ENCODE measurements at places on chromosomes 3 and 15.

DNA sequence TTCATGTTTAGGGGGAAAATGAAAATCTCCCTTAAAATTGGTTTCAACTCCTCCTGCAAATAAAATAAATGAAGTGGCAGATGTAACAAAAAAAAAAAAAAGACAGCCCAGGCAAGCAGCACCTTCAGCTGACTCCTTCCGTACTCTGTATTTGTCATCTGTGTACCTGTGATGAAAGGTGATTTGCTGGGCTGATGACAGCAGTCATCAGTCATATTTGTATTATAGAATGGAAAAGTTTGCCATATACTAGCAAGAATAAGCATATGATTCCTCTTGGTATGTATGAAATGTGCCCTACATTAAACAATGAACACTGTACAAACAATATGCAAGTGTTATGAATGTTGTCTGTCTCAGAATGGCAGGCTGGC lies 44.1 kb upstream of the WWTR1 start:
- no peak for DNase-seq

- DNase-seq: no peak
These were observed 195.3 kb downstream of the THRB start for GRCh38 chr3:24299246-24299805.

DNA sequence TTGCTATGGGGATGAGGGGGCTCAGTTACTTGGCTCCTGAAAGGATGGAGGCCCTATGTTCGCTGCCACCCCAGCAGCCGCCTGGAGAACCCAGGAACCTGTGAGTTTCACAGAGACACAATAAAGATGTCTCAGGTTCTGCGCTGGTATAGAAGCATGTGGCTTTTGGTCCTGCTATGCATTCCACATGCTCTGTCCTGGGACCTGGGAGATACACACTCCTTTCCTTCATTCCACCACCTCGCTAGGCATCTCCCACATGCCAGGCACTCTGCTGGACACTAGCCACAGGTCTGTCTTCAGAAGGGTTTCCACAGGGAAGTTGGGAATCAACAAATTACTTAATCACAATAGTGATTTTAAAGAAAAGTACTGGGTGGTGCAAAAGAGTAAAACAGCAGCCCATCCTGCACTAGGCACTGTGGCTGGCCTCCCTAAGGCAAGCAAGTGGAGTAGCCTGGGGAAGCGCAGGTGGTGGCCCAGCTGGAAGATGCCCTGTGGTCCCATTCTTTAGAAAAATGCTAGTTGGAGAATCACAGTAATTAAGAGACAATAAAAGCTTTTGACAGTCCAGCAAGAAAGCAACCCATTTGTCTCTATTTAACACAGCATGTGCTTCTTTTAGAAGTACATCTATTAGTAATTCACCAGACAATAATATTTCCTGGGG lies 408.9 kb upstream of the WNT5A start:
- no peak for DNase-seq

DNA sequence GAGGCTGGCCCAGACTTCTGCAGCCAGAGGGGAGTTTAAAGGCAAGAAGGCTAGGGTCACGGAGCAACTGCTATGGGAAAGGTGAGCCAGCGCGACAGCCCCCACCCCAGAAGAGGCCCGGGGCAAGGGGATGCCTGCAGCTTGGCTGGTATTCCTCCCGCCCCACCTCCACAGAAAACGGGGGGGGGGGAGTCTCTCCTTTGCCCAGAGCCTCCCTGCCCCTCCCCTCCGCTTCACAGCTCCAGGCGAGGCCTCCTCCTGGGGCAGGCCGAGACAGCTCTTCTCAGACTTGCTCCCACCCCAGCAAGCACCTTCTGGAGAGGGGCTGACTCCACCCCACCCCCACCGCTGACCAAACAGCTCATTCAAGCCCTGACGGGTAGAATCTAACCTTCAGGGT lies 13.4 kb downstream of the ANP32A start:
- DNase-seq: no peak

- DNase-seq: no peak
These were observed 702 bp upstream of the GPX1 start for GRCh38 chr3:49358884-49359225.

- no peak for DNase-seq
These were observed 2.6 kb downstream of the LIMD1 start for GRCh38 chr3:45597171-45597570.

GRCh38 chr3:65604863-65605526 lies 433.7 kb downstream of the MAGI1 start:
- no peak for DNase-seq

DNA sequence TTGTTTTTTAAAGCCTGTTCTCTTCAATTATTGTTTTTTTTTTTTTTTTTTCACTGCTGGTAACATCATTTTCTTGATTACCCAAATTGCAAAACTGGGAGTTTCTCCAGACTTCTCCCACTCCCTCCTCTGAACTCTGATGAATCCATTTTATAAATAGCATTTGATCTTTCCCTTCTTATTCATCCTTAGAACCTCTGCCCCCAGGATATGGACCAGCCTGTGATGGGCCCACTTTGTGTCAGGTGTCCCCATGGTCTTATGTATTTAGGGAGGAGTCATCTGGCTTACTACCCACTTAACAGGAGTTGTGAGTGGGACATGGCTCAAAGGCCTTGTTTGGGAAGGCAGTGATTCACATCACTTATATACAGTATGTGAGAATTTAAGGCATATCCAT lies 57.7 kb downstream of the REC114 start:
- DNase-seq: no peak

DNA sequence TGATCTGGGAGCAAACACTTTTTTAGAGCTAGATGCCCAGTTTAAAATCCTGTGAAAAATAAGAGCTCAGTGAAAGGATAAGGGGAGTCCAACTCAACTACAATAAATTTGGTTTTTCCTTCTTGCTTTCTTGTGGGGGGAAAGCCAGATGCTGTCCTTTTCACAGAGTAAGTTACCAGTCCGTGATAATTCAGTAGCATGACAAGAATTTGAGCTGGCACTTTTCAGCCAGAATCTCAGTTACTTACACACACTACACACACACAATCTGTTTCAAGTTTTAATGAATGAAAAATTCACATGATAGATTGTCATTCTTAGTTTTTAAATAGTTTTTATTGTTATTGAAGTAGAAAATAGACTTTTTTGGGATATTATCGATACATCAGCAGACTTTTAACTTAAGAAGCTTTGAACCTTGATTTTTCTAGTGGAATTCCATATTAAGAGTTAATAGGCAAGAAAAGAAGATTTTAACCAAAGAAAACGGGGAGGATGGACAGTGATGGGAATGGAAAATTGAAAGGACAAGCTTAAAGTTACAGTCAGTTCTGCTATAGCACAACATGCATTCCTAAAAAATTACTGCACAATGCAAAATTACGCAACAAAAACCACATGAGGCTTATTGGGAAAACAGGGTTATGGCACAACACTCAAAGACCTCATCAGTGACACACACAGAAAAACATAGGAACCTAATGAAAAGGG lies 47.0 kb downstream of the PSMD6 start:
- DNase-seq: no peak

GRCh38 chr3:106542101-106542769 lies 673.4 kb upstream of the CBLB start:
- DNase-seq: no peak

GRCh38 chr3:117118604-117119003 lies 409.0 kb downstream of the TUSC7 start:
- DNase-seq: no peak

- DNase-seq: no peak
These were observed 18.0 kb upstream of the NEO1 start for GRCh38 chr15:73034221-73034620.

- DNase-seq: no peak
These were observed 28.8 kb upstream of the AQP9 start for GRCh38 chr15:58109419-58109818.

- DNase-seq: no peak
These were observed 57.7 kb downstream of the PRTG start for GRCh38 chr15:55685286-55685685.

GRCh38 chr3:4247391-4247790 lies 55.8 kb upstream of the SETMAR start:
- DNase-seq: no peak

DNA sequence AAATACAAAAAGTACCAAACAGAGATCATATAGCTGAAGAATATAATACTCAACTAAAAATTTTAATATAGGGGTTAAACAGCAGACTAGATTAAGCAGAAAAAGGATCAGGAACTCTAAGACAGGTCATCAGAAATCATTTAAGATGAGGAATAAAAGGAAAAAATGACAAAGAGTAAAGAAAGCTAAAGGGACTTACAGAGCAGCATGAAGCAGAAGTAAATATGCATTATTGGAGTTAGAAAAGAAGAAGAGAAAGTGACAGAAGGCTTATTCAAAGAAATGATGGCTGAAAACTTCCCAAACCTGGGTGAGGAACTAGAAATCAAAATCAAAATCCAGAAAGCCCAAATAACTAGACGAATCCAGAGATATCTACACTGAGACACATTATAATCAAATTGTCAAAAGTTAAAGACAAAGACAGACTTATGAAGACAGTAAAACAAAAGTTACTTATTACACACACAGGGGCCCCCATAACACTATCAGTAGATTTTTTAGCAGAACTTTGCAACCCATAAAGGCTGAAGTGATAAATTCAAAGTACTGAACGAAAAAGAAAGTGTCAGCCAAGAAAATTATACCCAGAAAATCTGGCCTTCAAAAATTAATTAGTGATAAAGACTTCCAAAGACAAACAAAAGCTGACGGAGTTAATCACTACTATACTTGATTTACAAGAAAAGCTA lies 95.6 kb downstream of the SCAPER start:
- DNase-seq: no peak

- DNase-seq: no peak
These were observed 7.2 kb downstream of the PLXNB1 start for GRCh38 chr3:48422681-48423080.

DNA sequence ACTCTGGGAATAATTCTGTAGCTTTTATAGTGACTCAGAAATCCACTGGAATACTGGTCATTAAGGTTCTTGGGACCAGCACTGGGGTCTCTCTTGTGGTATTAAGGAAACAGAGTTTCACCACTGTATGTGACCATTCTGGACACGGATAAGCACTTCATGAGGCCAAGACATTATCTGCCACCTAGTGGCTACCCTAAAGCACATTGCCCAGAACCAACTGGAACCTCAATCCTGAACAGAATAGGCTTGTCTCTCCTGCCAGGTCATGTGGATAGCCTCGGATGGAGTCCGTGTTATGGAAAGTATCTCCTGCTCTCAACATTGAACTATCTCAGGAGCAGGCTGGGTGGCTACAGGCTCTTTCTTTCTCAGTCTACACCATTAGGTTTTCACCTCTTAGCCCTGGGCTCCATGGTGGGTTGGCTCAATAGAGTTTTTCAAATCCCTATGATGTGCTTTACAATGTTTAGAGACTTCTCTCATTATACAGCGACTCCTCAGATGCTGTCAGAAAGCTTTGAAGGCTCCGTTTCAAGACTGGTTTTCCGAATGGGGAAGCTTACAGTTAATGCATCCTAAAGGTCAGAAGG lies 167.6 kb upstream of the ST8SIA2 start:
- no peak for DNase-seq

DNA sequence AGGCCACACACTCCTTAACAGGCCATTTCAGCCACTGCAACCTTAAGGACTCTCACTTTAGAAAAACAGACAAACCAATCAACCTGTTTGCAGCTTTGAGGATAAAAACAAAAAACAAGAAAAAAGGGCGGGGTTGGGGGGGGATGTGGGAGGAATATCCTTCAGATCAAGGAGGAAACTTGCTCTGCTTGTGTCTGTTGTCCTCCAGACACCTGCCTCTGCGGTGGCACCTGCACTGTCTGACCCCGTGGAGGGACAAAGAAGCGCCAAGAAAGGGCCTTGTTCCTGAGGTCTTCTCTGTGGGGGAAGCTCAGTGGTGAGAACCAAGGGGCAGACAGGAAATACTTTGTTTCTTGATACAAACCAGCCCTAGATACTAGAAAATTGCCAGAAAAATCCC lies 70.5 kb downstream of the POLR2M start:
- no peak for DNase-seq

GRCh38 chr15:78709263-78709882 lies 68.4 kb upstream of the CHRNB4 start:
- no peak for DNase-seq

DNA sequence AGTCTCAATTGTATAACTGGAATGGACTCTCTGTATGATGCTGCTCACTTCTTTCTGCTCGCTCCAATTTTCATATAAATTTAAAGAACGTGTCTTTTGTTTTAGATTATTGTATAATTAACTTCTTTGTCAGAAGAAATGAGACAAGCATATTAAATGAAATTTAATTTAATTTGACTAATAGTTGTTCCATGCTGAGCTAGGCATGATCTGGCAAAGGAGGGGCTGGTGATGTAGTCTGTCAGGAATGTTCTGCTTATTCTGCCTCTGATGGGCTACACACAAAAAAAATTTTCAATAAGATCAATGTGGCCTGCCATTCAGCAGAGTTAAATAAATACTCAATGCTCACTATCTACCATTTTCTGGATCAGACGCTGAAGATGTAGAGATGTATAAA lies 208.4 kb upstream of the CD96 start:
- DNase-seq: no peak

DNA sequence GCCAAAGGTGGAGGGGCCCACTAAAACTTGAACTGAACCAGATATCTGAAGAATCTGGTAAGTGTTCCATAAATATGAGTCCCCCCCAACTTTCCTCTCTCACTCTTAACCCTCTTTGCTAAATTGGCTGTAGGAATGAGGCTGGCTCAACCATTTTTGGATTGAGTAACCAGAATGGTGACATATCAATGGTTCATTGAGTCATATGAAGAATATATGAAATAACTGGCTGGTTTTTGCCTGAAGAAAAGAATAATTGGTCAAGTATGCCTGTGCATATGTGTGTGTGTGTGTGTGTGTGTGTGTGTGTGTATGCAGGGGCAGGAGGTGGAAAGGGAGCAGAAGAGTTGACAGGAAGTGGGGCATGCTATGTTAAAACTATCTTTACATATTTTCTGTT lies 472.9 kb upstream of the THBS1 start:
- DNase-seq: no peak

DNA sequence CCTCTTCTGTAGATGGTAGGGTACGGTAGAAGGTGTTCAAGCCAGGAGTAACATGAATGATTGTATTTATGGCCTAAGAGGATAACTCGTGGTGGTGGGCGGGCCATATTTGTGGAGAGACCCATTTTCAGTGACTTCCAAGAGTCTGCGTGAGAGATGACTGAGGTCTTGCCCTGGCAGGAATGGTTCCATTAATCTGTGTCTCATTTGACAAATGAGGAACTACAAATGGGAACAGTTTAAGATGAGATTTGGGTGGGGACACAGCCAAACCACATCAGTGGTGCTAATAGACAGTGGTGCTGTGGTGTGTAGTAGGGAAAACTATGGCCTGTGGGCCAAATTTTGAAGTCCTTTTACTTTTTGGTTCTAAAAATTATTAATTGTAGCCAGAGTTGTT lies 47.1 kb downstream of the FLNB start:
- DNase-seq: no peak

- DNase-seq: no peak
These were observed 56.6 kb upstream of the CSTA start for GRCh38 chr3:122268257-122269024.

All from glomerular endothelial cell (primary cell).